Stimulated activated naive CD8-positive, alpha-beta T cell treated with anti-CD3 and anti-CD28 coated beads, Interleukin-15, amount 100 ng/mL, for 72 hours (primary cell): ENCODE measurements at places on chromosomes 4 and X.

DNA sequence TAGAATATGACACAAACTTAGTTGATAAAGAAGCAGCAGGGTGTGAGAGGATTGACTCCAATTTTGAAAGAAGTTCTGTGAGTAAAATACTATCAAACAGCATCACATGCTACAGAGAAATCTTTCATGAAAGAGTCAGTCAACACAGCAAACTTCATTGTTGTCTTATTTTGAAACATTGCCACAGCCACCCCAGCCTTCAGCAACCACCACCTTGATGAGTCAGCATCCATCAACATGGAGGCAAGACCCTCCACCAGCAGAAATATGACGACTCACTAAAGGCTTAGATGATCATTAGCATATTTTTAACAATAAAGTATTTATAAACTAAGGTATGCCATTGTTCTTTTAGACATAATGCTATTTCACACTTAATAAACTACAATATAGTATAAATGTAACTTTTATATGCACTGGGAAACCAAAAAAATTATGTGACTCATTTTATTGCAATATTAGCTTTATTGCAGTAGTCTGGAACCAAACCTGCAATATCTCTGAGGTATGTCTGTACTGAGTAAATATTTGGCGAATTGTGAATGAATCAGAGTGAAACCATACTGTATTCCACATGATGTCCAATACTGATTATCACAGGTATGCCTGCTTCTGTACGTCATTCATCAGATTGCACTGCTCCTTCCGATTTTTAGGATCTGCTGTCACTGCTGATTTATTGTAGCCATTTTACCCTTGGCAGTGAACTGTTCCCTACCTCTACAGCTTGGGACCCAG, 11.6 kb downstream of the FRMPD4 start:
- DNase-seq, result no peak

DNA sequence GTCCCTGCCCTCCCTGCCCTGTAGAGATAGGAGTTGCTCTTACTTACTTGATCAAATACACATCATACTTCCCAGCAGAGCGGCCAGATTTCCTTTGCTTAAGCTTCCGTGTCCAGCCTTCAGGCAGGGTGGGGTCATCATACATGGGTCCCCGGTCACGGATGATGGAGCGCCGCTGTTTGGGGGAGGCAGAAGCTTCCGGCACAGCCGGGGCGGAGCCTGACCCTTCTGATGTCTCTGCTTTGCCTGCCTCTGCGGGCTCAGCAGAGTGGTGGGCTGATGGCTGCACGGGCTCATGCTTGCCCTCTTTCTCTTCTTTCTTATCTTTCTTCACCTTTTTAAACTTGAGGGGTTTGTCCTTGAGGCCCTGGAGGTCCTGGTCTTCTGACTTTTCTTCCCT, 12.5 kb upstream of the IRAK1 start:
- DNase-seq, result no peak

DNA sequence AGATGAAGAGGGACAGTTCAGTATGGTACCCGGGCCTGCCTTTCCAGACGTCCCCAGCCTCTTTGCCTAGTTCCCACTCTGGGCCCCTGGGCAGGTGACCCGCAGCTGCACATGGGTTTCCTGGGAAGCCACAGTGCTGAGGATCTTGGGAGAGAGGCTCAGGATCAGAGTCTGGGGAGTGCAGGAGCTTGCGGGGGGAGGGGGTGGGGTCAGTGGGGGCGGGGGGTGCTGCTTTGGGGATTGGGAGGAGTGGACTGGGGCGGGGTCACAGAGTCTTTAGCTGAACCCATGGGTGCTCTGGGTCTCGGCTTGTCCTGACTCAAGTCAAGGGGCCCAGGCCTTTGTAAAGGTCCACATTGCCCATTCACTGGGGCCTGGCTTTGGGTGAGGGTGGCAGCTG, 63.6 kb downstream of the TBL1X start:
- no peak for DNase-seq

DNA sequence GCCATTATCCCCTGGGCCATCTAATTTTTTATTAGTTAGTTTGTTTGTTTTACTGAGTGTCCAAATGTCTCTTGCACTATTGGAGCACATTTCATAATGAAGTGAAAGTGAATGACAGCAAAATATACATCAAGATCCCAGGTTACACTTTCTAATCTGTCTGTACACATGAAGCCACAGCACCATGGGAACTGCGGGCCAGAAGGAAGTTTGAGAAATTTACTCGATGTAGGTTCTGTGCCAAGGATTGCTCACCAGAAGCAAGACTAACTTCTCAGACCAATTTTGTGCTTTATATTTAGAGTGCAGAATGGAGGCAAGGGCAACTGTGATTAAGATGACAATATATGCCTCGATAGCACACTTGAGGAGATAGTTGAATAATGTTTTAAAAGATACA, 258.0 kb downstream of the COL25A1 start:
- no peak for DNase-seq

- DNase-seq, result no peak
These were observed 92.6 kb downstream of the TSPAN5 start for GRCh38 chr4:98565681-98566301.

DNA sequence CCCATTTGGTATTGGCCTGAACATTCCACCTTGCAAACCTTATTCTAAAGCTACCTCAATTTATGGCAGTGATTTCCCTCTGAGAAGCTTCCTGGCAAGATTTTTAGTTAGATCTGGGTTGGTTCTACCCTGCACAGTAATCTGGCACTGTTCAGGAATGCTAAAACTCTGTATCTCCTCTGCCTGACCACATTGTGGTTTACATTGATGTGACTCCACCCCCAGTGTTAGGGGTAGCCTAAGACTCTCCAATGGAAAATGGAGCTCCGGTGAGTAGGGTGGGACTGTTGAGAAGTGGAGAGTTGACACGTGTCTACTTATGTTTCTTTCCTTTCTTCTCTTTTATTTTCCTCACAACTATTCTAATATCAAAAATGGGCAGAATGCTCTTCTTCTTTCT, 45.4 kb downstream of the BMPR1B start:
- DNase-seq, result no peak

- no peak for DNase-seq
These were observed 809.0 kb downstream of the FAT4 start for GRCh38 chr4:126123611-126124325.

DNA sequence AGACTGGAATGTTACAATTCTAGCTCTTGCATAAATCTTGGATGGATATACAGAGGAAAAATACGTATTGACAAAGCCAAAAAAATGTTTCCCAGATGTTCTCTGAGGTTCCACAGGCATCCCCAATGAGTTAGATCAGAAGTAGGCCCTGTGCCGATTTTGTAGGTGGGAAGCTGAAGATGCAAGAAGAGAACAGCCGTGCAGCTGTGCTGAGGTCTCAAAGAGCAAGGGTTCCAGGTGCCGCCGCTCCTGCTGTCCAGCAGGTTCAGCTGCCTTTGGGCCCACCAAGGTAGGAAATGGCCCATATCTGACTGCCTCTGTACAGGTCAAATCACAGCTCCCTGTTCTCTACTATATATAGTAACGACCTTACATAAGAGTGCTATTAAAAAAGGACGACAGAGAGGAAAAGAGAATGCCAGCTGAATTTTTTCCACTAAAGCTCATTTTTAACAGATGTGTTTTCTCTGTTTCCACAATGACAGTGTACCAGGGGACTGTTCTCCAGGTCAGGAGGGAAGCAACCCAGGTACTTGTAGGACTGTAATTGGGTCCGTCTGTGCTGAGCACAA, 155.6 kb downstream of the CBR4 start:
- DNase-seq, result no peak

GRCh38 chr4:70874268-70875156, 27.7 kb upstream of the MOB1B start:
- DNase-seq, result no peak

GRCh38 chr4:29867412-29867811, 852.8 kb upstream of the PCDH7 start:
- DNase-seq, result no peak

DNA sequence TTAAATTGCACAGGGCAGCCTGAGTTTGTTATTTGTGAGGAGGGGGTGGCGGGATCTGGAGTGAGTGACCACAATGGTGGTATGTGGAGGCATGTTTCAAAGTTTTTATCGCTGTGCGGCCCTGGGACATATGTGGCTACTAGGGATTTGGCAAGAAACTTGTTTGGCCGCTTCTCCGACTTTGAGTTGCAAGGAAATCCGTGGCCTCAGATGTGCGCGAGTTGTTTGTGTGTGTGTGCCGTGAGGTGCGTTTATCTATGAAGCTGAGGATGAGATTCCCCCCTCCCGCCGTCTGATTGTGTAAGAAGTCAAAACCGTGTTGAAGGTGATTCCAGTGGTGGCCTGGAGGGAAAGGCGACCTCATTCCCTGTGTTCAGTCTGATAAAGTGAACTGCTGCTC, 1.4 kb downstream of the JADE3 start:
- no peak for DNase-seq

DNA sequence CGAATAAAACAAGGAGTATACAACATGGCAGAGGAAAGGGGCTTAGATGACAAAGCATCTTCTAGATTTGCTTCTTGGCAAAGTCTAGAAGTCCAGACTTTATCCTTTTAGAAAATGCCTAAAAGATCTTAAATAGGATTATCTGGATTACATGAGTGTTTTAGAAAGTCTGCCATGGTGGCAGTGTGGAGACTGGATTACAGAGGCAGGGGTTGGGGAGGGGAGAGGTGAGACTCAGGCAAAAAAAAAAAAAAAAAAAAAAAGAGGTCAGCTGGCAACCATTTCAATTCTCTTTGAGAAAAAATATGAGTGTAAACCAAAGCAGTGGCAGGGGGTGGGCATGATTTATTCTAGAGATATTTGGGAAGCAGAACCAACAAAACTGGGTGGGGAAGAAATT, 17.4 kb downstream of the ZNF827 start:
- no peak for DNase-seq

DNA sequence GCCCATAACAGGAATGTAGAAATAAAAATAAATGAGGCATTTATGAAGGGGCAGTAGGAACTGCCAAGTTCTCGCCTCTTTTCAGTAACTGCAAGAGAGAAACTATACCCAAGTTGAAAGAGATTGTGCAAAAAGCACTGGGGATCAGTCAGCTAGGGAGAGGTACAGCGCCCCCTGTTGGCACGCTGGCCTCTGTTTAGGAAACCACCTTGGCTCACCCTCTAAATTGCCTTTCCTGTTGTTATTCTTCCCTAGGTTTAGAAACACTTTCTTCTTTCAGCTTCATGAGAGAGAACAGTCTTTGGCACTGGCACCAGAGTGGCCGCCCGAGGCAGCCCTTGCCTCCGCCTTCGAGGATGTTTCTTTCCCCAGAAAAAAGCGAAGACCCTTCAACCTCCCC, 348.5 kb downstream of the MID1IP1 start:
- DNase-seq, result peak; percentile 35
